Neural crest cell (in vitro differentiated cells): ENCODE measurements at places on chromosomes 16 and 17. TPM values are rescaled to one million over a fixed set of nuclear protein-coding genes. Genes with fewer than 3 reads are reported as not detected.

Gene ZP2
- not detected in 2 replicates for total RNA-seq

Gene ABCC12
- 0.07 and 0.30 TPM in 2 replicates for total RNA-seq

Gene LPCAT2
- total RNA-seq, result 7.2 and 7.9 TPM in 2 replicates

DNA sequence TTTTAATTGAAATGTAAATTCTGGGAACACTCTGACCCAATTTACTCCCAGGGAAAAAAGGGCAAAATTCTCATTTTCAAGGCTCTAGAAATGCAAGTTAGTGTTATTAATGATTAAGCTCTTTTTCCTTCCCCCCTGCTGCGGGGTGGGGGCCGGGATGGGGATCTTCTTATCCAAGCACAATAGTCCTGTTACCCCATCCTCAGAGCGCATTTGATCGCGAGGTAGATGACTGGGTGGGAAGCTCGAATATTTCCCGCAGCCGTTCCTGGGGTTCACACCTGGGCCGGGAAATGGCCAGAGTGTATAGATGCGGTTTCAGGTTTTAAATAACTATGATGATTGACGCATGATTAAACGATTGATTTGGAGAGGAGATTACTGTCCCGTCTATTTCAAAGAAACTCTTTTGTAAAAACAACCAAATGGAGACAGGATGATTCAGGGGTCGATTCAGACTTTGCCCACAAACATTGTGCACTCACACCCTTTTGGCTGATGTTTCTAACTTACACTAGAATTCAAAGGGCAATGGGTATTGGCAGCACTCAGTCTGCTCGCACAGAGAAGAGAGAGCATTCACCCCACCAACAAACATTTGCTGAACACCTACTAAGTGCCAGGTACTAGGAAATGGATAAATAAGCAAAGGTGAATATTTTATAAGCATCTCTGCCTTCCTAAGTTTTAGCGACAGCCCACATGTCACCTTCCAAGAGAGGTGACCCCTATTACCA, 55.0 kb downstream of the SALL1 start:
- no peak overlapping the region for H3K4me3 ChIP-seq
- H3K36me3 ChIP-seq, result peaks cover 2% of the 10 kb centered on the region
- H3K27me3 ChIP-seq, result peaks cover 4% of the 10 kb centered on the region
- no peak for DNase-seq
- H3K27ac ChIP-seq, result no peak overlapping the region

Gene AURKB
- total RNA-seq, result 176 and 186 TPM in 2 replicates
